ENCODE measurements at places on chromosomes 16 and 17.

DNA sequence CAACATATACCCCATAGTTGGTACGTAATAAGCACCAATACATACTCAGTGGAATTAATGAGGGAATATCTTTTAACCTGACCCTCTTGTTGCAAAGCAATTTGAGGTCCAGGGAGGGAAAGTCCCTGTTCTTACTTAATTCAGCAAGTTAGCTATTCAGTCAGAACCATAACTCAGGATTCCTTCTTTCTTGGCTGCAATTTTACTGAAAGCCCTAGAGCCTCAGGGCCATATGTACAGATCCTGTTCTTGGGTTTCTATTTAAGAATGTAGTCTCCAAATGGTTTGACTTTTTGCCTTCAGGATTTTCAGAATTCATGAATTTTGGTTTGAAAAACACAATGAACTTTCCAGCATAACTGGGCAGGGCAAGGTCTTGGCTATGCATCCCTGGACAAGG, 436.5 kb downstream of the HS3ST4 start:
- DNase-seq, result no peak

DNA sequence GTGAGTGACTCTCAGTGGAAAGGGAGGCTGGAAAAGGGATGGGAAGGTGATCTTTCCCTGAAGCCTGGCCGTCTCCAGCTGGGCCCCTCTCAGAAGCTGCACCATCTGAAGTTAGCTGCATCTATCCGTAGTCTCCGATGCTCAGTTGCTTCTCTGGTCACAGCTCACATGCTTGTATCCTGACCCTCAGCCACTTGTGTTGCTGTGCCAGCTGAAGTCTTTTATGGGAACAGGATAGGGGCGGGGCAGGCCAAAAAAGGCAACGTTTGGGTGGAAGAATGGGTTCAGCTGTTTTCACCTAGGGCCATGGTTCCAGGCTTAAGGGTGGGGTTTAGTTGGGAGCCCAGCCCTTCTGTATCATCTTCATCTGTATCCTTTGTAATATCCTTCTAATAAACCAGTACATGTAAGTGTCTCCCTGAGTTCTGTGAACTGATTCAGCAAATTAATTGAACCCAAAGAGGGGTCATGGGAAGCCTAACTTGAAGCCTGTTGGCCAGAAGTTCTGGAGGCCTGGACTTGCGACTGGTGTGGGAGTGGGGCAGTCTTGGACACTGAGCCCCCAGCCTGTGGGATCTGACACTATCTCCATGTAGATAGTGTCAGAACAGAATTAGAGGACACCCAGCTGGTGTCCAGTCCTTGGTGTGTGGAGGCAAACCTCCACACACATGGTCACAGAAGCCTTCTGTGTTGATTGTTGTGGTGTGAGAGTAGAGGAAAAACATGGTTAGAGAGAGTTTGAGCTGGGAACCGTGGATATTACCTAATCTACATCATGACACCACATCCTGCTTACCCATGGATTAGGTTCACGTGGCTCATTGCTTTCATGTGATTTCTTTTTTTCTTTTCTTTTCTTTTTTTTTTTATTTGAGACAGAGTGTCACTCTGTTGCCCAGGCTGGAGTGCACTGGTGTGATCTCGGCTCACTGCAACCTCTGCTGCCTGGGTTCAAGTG, 49.3 kb upstream of the FBXO47 start:
- no peak for DNase-seq

DNA sequence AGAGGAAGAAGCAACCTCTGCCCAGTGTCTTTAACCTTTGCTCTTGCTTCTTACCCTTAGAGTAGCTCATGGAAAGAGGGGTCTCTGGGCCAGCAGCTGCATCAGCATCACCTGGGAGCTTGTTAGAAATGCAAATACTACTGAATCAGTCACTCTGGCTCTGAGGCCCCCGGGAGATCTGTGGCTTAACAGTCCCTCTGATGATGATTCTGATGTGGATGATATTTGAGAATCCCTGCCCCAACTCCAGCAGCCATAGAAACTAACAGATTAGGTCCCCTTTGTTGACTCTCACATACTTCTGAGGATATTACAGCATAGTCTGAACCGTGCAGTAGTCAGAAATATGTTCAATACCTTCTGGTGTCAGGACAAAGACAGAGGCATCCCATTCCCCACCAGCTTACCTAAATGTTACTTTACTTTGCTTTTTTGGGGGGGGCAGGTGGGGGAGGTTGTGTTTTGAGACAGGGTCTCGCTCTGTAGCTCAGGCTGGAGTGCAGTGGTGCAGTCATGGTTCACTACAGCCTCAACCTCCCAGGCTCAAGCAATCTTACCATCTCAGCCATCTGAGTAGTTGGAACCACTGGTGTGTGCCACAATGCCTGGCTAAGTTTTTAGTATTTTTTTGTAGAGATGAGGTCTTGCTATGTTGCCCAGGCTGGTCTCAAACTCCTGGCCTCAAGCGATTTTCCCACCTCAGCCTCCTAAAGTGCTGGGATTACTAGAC, 220.1 kb downstream of the CCDC182 start:
- DNase-seq, result no peak

- DNase-seq, result no peak
Measured at GRCh38 chr16:83397601-83398291, 410.0 kb upstream of the HSBP1 start.

GRCh38 chr16:62046801-62047200, 10.6 kb upstream of the CDH8 start:
- DNase-seq, result no peak

DNA sequence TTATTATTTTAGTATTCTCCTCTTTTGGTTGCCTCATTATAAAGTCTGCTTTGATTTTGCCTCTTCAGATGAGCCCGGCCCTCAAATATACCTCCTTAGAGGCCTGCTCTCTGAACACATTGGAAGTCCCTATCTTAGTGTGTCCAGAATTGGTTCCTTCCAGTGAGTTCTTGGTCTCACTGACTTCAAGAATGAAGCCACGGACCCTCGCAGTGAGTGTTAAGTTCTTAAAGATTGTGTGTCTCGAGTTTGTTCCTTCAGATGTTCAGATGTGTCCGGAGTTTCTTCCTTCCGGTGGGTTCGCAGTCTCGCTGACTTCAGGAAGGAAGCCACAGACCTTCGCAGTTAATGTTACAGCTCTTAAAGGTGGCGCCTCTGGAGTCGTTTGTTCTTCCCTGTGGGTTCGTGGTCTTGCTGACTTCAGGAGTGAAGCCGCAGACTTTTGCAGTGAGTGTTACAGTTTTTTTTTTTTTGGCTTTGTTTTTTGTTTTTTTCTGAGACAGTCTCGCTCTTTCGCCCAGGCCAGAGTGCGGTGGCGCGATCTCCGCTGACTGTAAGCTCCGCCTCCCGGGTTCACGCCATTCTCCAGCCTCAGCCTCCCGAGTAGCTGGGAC, 45.8 kb upstream of the NOS2 start:
- no peak for DNase-seq

- no peak for DNase-seq
Measured at GRCh38 chr17:38939987-38940386, 14.6 kb downstream of the LASP1NB start.

Data from central memory CD8-positive, alpha-beta T cell (primary cell).